ENCODE measurements at places on chromosomes 6 and 20.

- DNase-seq, result no peak
These were observed 62.1 kb downstream of the SLC24A3 start for GRCh38 chr20:19274412-19275015.

DNA sequence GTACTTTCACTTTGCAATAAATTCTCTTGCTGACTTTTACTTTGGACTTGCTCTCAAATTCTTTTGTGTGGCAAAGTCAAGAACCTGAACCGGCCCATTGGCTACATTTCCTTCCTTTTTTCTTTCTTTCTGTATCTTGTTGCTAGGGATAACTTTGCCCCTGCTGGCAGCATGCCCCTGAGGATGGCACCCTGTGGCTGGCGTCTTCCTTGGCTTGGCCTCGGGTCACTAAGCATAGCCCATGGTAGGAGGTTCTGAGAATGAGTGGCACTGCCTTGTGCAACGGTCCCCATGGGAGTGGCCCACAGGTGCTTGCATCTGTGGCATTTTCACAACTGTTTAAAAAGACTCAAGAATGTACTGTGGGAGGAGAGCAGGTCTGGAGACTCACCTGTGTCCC, 14.0 kb upstream of the HLA-F start:
- DNase-seq, result no peak

DNA sequence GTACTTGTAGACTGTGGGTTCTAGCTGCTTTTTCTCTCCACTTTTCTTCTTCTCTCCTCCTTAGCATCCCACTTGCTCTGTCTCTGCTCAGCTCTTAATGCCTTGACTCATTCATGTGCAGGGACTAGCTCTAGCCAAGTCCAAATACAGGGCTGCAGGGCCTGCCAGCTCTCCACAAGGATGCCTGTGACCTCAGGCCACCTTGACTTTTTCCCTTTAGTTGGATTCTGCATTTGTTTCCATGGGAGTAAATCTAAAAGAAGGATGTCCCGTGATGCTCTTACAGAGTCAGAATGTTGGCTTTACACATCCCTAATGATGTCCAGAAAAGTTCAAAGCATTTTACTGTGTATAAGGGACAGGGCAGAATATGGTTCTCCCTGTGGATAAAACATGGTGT, 101.8 kb upstream of the PREP start:
- no peak for DNase-seq

DNA sequence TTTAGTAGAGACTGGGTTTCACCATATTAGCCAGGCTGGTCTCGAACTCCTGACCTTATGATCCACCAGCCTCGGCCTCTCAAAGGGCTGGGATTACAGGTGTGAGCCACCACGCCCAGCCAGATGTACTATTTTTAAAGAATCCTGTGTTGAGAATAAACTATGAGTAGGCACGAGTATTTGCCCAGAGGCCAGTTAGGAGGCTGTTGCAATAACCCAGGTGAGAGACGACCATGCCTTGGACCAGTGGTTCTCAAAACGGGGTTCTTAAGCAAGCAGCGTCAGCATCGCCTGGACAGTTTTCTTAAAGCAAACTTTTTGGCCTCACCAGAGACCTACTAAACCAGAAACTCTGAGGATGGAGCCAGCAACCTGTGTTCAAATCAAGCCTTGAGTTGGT, 258.8 kb downstream of the ZNF217 start:
- no peak for DNase-seq

- no peak for DNase-seq
These were observed 25.3 kb upstream of the CSNK2A1 start for GRCh38 chr20:568673-569415.

DNA sequence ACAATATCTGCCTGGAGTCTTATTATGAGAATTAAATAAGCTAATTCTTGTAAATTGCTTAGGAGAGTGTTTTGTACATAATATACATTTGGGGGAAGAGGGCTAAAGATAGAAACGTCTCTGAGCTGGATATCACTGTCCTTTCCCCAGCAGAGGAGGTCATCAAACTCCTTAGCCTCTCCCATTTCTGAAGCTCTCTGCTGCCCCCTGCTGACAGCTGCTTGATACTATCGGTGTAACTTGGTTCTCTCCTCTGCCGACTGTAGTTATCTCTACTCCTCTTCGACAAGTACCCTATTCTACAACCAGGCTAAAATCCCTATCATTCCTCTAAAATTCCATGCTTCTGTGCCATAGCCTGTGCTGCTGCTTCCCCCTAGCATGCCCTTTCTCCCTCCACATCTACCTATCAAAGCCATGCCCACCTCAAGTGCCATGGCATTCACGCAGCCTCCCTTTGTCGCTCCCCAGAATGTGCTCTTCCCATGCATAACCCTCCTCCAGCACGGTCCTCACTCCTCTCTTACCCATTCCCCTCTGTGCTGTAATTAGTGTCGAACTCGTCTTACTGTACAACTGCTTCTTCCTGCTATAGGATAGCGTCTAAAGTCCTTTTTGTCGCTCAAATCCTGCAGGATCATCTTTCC, 101.2 kb downstream of the EPM2A start:
- DNase-seq, result no peak

GRCh38 chr6:108737594-108738546, 110.4 kb upstream of the ARMC2 start:
- no peak for DNase-seq

DNA sequence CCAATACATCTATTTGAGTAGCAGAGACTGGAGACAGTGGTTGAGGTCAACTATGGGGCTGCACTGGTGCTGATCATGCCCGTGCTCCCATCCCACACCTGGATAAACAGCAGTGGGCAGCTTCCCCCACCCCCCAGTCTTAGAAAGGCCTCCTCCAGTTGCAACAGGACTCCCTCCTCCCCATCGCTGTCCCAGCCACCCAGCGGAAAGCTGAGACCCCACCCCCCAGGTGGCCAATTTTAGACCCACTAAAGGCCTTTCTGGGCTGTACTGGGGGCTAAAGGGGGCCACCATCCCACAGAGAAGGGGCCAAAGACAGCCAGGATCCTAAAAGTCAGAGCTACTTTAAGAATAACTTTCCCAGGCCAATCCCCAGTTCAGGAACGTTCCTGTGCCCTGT, 1.2 kb upstream of the SSTR4 start:
- no peak for DNase-seq

- DNase-seq, result no peak
These were observed 118.9 kb downstream of the DACT2 start for GRCh38 chr6:168200571-168201134.

DNA sequence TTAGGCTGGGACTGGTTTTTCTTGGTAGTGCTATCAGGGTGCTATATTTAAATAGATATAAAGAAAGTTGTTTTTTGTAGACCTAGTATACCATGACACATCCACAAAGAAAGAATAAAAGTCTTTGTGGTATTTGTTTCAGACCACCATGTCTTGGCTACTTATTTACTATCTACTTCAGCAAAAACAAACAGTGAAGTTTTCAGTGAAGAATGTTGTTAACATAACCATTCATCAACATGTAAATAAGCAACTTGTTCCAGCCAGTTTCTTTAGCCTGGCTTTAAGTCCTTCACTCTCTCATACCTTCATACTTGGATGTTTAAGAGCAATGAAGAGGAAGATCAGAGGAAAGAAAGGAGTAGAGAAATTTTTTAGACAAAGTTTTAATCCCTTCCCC, 624.1 kb downstream of the CD109 start:
- DNase-seq, result no peak

DNA sequence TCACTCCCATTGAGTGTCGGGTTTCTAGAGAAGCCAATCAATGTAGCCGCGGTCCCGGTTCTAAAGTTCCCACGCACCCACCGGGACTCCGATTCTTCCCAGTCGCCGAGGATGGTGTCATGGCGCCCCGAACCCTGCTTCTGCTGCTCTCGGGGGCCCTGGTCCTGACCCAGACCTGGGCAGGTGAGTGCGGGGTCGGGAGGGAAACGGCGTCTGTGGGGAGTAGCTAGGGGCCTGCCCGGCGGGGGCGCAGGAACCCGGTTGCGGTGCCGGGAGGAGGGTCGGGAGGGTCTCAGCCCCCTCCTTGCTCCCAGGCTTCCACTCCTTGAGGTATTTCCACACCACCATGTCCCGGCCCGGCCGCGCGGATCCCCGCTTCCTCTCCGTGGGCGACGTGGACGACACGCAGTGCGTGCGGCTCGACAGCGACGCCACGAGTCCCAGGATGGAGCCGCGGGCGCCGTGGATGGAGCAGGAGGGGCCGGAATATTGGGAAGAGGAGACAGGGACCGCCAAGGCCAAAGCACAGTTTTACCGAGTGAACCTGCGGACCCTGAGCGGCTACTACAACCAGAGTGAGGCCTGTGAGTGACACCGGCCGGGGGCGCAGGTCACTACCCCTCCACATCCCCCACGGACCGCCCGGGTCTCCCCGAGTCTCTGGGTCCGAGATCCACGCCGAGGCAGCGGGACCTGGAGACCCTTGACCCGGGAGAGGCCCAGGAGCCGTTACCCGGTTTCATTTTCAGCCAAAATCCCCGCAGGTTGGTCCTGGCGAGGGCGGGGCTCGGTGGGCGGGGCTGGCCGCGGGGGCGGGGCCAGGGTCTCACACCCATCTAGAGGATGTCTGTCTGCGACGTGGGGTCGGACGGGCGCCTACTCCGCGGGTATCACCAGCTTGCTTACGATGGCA, 35.2 kb upstream of the HLA-G start:
- no peak for DNase-seq

GRCh38 chr6:53924277-53924676, 129.5 kb downstream of the LRRC1 start:
- DNase-seq, result no peak

DNA sequence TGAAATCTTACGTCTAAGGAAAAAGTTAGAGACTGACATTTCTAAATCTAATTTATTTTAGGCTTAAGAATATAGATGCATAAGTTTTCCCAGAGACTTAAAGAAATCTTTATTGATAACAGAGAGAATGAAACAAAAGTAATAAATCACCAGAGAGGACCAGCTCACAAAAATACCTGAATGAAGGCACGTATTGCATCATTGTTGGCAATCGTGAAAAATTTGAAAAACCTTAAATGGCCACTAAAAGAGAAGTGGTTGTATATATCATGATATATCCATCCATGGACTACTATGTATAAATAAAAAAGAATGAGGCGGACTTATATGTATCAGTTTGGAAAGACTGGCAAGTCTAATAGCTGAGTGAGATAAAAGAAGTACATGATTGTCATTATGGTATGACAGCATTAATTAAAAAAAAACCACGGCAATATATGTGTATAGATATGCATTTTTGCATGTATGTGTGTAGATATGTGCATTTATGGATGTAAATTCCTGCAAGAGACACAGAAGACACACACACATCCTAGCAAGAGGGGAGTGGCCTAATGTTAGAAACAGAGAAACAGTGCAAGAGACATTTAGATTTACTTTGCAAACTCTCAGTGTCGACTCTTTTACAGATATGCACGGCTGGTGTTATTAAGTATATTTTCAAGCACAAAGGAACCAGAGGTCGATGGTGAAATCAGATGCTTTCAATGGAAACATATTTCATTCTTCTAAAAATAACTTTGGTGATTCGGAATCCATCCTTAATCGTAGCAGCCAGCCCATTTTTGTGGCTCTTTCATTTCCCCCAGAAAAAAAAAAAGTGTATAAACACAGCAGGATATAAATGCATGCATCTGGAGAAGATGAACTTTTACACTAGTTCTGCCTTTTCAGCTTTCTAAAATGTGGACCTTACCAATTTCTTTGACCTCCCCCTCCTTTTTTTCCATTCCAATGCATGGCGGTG, 156.1 kb upstream of the SALL4 start:
- DNase-seq, result no peak

DNA sequence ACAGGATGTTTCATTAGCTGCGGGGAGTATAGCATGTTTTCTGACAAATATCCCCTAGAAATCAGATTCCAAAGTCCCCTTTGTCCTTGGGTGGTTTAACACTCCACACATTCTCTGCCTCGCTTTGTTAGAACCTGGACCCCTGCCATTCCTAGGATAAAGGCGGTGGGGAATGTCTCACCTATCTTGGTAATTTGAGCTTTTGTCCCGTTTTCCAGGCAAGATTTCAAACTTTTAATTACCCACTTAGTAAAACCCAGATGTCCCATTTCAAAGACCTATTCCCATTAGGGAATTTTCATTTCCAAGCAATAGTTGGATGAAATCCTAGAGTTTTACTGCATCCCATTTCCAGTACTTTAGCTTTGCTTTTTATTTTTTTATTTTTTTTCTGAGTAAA, 501.0 kb upstream of the MAP3K7 start:
- no peak for DNase-seq

GRCh38 chr20:14611479-14611878, 274.1 kb upstream of the FLRT3 start:
- no peak for DNase-seq

- DNase-seq, result no peak
These were observed 53.5 kb downstream of the COL21A1 start for GRCh38 chr6:56193846-56194245.

GRCh38 chr20:20802328-20802727, 89.9 kb upstream of the RALGAPA2 start:
- DNase-seq, result no peak

DNA sequence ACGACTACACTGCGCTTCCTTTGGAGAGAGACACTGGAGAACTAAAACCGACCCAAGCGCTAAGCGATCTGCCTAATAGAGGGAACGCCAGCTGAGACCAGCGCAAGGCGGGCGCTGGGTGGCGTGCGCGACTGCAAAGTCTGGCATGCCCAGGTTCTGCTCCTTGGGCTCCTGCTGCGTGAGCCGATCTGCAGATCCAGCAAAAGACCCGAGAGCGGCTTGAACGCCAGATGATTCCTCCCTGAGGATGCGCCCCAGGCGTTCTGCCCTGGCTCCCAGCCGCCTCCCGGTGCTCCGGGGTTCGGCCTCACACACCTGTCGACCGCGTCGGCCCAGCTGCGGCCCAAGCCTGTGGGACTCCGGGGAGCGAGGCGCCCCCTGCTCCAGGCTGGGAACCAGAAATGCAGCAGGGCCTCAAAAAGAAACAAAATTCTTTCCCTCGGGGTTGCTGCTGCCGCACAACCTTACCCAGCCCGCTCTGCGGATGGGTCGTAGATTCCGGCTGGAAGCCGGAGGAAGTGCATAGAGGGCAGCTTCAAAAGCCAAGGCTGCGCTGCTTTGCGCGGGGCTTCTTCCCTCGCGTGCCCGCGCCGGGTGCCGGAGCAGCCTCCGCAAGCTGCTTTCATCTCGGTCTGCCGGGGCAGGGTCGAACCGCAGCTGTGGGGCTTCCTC, 17.9 kb upstream of the PRDM13 start:
- no peak for DNase-seq

- DNase-seq, result no peak
These were observed 64.5 kb downstream of the PHACTR2 start for GRCh38 chr6:143742070-143742954.

DNA sequence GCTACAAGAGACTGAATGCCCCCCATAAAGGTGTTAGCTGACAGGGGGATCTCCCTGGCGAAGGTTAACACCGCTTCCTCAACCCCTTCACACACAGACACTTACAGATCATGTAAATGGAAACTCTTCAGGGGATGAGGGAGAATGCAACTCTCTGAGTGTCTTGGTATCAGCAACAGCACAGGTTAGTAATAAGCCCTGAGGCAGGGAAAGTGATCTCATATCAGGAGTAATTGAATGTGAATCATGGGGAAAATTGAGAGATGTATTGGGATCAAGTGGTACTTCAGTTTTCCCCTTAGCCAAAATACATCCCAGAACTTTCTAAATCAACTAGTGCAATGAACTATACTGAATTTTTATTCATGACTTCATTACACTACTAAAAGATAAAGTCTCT, 23.8 kb downstream of the OR2J3 start:
- DNase-seq, result no peak

- DNase-seq, result no peak
These were observed at the start of gene SNAP91 for GRCh38 chr6:83708970-83709747. Gene SNAP91, minus strand, starts transcription at chr6:83709101. Its CDS starts 1,174 bp downstream, at chr6:83707927.
